ENCODE measurements at places on chromosomes 6 and 20.

DNA sequence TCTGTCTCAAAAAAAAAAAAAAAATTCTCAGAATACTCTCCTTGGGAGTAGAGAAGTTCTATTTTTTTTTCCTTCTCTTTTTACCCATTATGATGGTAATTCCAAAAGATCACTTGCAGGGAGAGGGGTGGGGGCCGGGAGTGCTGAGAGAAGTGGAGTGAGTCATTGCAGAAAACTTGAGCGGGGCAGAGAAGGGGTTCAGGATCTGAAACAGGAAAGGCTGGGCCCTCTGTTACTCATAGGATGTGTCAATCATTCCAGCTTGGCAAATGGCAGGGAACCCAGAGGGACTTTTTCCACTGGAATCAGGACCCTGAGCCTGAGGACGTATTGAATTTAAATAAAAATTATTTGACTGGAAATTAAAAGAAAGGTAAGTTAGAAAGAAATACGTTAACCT lies 111.4 kb upstream of the ARMC2 start:
- DNase-seq, result no peak

- no peak for DNase-seq
Measured at GRCh38 chr6:22921828-22922227, 352.5 kb downstream of the HDGFL1 start.

DNA sequence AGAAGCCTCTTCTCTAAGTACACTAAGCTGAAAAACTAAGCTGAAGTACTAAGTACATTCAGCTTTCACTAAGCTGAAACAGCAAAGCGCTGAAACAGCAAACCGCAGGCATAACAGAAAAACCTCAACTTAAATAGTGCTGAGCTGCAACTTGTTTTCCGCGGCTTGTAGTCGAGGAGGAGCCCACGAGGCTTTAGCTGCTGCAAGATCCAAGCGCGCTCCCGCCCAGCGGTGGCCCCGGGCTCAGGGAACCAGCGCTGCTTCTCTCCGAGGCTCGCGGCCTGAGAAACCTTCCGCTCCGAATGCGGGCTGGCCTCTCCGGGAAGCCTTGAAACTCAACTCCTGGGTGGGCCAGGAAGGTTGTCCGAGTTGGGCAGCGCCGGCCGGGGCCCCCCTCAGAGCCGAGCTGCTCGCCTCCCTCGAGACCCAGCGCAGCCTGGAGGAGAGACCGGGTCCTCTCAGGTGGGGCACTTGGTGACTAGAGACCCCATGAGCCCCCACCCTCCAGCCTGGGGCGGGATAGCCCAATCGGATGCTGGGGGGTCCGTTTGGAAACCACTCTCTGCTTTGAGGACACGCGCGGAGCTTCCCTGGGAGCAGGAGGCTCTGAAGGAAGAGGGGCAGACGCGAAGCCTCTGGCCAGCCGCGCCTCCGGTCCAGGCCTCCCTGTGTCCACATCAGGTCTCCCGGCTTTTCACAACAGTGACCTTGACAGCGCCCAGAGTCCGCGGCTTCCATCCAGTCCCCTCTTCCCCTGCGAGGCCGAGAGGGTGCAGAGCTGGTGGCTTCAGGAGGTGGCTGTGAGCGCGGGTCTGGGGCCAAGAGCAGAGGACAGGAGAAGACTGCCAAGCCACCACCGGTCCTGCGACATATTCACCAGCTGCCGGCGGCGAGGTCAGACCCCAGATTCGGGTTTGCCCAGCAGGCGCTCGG lies 38.1 kb upstream of the HLA-E start:
- DNase-seq, result peak; percentile 71

DNA sequence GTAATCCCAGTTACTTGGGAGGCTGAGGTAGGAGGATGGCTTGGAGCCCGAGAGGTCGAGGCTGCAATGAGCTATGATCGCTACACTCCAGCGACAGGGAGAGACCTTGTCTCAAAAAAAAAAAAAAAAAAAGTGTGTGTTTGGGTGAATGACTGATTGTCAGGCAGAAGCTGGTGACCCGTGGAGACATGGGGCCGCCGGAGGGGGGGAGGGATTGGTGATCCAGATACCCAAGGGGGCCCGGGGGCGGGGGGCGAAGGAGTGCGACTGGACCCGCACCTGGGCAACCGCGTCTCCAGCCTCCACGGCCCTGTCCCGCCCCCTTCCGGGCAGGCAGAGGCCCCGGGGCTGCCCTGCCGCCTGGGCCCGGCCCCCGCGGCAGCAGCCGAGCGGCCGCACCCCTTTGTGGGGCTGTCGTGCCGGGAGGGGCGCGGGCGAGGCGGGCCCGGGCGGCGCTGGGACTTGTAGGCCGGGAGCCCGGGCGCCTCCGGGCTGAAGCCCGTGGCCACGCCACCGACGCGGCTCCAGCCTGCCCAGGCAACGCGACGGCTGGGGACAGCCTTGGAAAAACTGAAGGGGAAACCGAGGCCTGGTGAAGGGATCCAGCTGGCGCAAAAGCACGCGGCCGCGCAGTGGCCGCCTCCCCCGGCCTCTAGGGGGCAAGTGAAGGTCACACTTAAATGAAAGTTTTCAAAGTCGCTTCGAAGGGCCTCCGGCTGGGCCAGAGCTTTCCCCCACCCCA lies 2.1 kb upstream of the RBM38 start:
- DNase-seq, result peak; percentile 65

- DNase-seq, result no peak
Measured at GRCh38 chr20:32278199-32278643, 770 bp downstream of the KIF3B start.

- DNase-seq, result no peak
Measured at GRCh38 chr20:61941721-61942405, 123.8 kb downstream of the TAF4 start.

DNA sequence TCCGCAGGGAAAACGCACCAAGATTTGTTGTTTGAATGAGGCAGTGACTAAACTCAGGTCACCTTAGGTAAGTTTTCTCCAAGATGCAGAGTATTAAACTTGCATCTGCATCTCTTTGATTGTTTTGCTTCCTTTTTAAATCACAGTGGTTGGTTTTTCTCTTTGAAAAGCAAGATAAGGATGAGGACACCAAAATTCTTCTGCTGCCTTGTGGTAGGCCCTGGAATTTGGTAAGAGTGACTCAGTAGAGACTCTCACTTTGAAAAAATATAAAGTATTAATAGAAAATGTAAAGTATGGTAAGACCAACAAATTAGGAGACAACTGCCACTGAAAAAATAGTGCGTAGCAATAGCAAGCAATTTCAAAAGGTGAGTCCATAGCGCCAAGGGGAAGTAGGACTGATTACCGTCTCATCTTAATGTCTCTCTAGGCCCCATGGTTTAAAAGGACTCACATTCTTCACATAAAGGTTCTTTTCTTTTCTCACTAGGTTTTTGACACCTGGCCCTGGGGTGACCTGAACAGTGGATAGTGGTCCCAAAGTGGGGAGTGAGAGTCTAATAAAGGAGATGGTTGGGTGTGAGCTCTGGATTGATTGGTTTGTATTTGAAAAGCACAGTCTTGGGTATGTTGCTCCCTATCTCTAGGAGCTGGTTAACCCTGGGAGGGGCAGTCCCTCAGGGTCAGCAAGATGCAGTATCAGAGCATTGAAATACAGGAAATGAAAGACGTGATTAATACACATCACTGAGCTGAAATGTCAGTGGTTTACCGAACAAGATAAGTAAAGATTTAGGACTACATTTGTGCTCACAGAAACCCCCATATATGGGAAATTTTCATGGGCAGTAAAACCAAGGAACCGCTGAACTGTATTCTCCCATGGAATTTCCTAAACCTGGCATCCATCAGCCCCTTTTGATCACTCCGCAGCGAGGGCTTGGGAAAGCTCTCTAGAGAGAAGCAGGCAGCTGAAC lies 221.2 kb downstream of the SLC24A3 start:
- no peak for DNase-seq

DNA sequence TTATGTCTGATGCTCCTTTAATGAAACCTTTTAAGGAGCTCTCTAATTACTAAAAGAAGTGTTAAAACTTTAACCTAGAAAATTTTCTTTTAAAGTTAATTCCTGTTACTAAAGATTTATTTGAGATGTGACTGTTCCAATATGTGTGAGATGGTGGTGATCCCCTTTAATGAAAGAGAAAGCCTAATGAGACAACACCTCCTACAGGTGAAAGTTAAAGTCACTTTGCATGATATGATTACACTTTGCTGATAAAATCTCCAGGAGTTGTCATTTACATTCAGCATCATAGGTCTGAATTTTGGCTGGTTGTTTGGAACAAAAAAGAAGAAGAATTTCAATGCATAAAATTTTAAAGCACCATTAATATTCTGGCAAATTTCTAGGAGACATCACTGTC lies 307.4 kb downstream of the TRDN start:
- no peak for DNase-seq

- no peak for DNase-seq
Measured at GRCh38 chr6:143465546-143465945, 14.9 kb downstream of the PEX3 start.

GRCh38 chr20:598133-598850 lies 11.8 kb downstream of the TCF15 start:
- no peak for DNase-seq

DNA sequence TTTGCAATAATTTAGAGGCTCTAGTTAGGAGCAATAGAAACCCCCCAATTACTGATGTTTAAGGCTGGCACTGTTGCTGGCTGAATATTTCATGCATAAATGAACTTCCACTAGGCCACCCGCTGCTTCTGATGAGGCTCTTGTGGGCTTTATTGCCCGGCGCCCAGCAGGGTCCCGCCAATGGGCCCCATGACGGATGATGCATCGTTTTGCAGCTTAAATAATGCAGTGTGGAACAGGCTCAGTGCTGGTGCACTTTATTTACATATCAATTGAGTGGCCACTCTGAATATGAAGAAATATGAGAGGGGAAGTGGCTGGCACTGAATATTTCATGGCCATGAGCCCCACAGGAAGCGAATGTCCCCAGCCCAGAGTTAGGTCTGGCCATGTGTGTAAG lies 155.3 kb upstream of the MAFB start:
- no peak for DNase-seq

DNA sequence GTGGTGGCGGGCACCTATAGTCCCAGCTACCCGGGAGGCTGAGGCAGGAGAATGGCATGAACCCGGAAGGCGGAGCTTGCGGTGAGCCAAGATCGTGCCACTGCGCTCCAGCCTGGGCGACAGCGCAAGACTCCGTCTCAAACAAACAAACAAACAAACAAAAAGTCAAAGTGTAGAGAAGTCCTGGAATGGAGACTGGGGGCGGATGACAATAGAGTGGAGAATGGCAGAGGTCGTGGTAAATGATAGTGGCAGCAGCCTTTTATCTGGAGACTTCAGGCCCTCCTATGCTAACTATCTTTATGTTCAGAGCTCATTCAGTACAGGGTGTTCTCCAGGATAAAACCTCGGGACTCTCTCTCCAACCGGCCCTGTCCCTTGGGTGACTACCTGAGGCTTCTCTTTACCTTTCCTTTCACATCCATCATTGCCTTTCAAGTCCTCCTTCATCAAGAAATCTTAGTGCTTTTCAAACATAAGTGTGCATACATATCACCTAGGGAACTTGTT lies 1.4 kb upstream of the FKBPL start:
- DNase-seq, result no peak

DNA sequence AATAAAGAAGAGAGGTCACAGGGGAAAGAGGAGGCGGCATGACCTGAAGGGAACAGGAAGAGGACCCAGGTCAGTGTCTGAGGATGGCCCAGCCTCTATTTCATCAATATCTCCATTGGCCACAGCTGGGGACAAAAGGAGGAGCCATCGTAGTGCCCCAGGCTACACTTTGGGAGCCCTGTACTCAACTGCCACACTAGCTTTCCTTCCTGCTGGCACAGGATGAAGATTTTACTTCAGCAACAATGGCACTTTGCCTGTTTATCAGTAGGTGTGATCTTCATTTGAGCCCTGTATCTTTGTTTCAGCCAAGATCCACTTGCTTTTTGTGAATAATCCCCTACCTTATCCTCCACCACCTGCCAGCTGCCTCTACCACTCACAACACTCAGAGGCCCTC lies 35.4 kb upstream of the RCAN2 start:
- no peak for DNase-seq

DNA sequence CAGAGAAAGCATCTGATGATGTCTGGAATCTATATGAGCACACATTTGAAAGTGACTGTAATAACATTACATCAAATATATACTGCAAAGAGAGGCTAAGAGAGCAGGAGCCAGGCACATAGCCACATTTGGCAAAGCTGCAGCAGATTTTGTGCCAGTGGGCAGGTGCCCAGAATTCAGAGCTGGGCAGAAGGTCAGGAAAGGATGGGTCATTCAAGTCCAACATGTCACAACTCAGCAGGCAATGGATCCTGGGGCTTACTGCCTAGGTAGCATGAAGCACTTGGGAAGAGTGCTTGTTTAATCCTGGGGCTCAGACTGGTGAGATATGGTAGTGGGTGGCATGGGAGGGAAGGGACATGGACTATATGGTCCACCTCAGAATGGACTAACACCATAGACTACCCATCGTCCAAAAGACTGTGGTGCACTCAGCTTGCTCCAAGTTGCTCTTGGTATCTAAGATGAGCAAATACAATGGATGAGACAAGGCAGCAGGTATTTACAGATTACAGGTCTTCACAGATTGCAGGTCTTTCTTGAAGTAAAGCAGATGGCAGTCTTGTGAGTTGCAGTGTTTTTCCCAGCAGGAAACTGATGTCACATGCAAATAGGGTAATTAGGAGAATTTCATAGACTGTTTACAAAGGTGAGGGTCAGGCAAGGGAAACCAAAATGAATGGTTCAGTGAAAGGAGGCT lies 31.2 kb upstream of the SHLD1 start:
- DNase-seq, result no peak

- peak; percentile 49 for DNase-seq
Measured at GRCh38 chr20:3068986-3069900, 2.2 kb upstream of the OXT start.

GRCh38 chr6:109304284-109305015 lies 77.8 kb downstream of the CD164 start:
- no peak for DNase-seq

Measured in stimulated activated naive CD4-positive, alpha-beta T cell (primary cell).